GM23248 (cell line): ENCODE measurements at places on chromosomes 11 and 22. TPM values are rescaled to one million over a fixed set of nuclear protein-coding genes. Genes with fewer than 3 reads are reported as not detected.

- no peak for DNase-seq
Measured at GRCh38 chr11:11420899-11421285, 67.8 kb upstream of the CSNK2A3 start.

Gene BRSK2
- total RNA-seq = 0.11 and 0.13 TPM in 2 replicates

DNA sequence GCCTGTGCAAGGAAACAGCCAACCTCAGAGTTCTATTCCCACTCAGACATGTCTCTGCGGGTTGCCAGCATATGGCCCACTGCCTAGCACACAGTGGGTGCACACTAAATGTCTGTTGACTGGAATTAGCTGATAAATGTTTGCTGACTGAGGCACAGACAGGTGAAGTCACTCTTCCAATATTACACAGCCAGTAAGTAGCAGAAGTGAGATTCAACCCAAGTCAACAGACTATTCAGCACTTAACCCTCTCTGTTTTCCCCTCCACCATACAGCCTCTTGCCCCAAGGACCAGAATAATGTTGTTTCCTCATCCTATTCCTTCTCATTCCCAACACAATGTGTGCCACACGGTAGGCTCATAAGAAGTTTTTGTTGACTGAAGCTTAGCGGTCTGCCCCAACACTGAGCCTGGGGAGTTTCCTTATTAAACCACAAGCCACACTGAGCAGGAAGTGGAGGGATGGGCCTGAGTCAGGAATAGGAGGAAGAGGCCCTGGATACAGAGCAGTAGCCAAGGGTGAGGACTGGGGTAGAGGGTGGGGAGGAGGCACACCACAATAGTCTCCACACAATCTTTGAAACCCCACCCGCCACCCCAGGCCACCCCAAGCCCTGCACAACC is 15.7 kb upstream of the IL10RA start:
- no peak for DNase-seq

GRCh38 chr11:74169738-74170458 is 904 bp downstream of the C2CD3 start:
- DNase-seq = peak; percentile 12

Gene CSKMT
- 5.4 and 6.1 TPM in 2 replicates for total RNA-seq

DNA sequence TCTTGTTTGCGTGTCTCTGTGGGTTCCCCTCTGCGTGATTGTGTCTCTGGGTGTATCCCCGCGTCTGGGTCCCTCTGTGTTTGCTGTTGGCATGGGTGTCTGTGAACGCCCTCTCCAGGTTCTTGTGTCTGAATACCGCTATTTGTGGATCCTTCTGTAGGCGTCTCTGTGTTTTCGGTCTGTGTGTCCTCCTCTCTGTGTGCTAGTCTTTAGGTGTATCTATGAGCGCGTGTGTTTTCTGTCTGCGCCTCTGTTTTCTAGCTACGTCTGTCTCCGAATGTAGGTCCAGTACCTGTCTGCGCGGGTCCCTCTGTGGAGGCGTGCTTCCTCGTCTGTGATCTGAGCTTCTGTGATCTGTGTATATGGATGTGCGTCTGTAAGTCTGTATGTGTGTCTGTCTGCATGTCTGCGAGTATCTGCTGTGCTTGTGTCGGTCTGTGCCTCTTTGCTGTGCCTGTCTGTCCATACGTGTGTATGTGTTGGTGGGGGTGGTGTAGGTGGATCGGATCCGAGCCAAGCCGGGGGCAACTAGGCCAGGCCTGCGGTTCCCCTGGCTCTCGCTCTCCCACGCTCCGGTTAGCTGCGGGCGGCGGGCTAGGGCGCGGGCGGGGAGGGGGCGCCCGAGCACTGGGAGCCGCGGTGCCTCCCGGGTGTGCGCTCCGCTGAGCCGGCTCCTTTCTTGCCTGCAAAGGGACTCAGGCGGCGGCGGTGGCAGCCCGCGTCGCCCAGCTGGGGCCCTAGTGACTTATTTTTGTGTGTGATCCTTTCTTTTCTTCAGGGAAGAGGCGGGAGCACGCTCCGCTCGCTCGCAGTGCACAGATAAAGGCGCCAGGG is 105.3 kb upstream of the E2F8 start:
- peak; percentile 52 for DNase-seq

Gene INS
- total RNA-seq = not detected in 2 replicates

DNA sequence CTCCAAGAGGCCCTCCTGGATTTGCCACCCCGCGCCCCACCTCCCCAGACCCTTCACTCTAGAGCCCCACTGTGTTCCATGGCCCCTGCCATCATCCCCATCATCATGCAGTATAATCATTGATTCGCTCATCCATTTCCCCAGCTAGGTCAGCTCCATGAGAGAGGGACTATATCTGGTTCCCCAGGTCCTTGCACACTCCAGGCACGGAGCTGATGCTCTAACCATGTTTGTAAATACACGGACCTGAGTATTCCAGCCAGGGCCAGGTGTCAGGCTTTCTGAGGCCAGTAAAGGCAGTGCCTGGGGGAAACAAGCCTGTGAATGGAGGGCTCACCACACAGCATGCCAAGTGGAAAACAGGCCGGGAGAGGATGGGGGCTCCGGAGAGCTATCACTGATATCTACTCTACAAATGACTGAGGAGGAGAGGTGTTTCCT is 27.1 kb upstream of the OAF start:
- no peak for DNase-seq

GRCh38 chr11:95605271-95605940 is 184.2 kb downstream of the FAM76B start:
- no peak for DNase-seq

Gene BEST1
- 4.7 and 5.1 TPM in 2 replicates for total RNA-seq

GRCh38 chr22:29856496-29856895 is 18.4 kb upstream of the ASCC2 start:
- no peak for DNase-seq

Gene OR5AR1
- total RNA-seq = not detected in 2 replicates

DNA sequence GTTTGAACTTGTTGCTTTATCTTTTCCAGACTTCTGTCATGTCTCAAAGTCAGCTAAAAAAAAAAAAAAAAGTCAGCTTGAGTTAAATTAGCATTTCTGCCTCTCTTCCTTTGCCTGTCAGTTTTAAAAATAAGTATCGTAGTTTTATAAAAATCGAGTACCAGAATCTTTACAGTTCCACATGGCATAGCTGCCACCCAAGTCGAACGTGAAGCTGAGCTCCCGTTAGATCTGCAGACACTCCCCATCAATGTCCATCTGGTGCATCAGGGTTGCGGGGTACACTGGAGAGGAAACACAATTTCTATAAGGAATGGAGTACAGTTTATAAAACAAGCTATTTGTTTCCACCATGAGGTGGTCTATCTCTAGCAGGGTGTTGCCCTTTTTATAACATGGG is 41.0 kb upstream of the CCND1 start:
- no peak for DNase-seq

DNA sequence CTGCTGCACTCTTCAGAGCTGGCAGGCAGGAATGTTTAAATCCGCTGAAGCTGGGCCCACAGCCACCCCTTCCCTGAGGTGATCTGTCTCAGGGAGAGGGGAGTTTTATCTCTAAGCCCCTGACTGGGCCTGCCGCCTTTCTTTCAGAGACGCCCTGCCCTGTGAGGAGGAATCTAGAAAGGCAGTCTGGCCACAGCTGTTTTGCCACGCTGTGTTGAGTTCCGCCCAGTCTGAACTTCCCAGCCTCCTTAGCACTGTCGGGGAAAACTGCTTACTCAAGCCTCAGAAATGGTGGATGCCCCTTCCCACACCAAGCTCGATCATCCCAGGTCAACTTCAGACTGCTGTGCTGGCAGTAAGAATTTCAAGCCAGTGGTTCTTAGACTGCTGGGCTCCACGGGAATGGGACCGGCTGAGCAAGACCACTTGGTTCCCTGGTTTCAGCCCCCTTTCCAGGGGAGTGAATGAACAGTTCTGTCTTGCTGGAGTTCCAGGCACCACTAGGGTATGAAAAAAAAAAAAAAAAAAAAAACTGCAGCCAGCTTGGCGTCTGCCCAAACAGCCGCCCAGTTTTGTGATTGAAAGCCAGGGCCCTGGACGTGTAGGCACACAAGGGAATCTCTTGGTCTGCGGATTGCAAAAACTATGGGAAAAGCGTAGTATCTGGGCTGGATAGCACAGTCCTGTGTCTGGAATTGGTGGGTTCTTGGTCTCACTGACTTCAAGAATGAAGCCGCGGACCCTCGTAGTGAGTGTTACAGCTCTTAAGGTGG is 127.4 kb downstream of the SPON1 start:
- peak; percentile 25 for DNase-seq

Gene TYR
- not detected in 2 replicates for total RNA-seq

- no peak for DNase-seq
Measured at GRCh38 chr11:1438261-1438966, 48.2 kb downstream of the MOB2 start.

Gene DAGLA
- total RNA-seq = 1.3 and 2.3 TPM in 2 replicates

Gene OR51B6
- total RNA-seq = not detected in 2 replicates

Gene PRODH
- total RNA-seq = not detected in 2 replicates

GRCh38 chr22:48748860-48749554 is 1078.7 kb downstream of the BRD1 start:
- DNase-seq = no peak

GRCh38 chr11:120217941-120218694 is 7.3 kb downstream of the OAF start:
- no peak for DNase-seq
